ENCODE measurements at places on chromosomes 5 and 9. TPM values are rescaled to one million over a fixed set of nuclear protein-coding genes. Genes with fewer than 3 reads are reported as not detected.

The SPINK13 gene
- 0.79 TPM for polyA plus RNA-seq

The TAF11L10 gene
- polyA plus RNA-seq, result not detected

The GKAP1 gene
- 24.7 TPM for polyA plus RNA-seq

The ZNF608 gene
- polyA plus RNA-seq, result 80.4 TPM

The FLT4 gene
- 30.9 TPM for polyA plus RNA-seq

The SLC36A3 gene
- polyA plus RNA-seq, result not detected

The EGFL7 gene
- polyA plus RNA-seq, result 85.7 TPM

The FREM1 gene
- 231 TPM for polyA plus RNA-seq

The LRRC26 gene
- polyA plus RNA-seq, result 0.29 TPM

The KIF20A gene
- 46.0 TPM for polyA plus RNA-seq

The RABGAP1 gene
- polyA plus RNA-seq, result 52.0 TPM

The KIF4B gene
- polyA plus RNA-seq, result 0.17 TPM

The HAPLN1 gene
- polyA plus RNA-seq, result 9.7 TPM

The FOXD4L4 gene
- polyA plus RNA-seq, result not detected

The CDO1 gene
- 26.7 TPM for polyA plus RNA-seq

The ITK gene
- 0.33 TPM for polyA plus RNA-seq

The C5orf58 gene
- 0.49 TPM for polyA plus RNA-seq

The HMGCS1 gene
- 114 TPM for polyA plus RNA-seq

The ROR2 gene
- polyA plus RNA-seq, result 16.5 TPM

The C9 gene
- 0.24 TPM for polyA plus RNA-seq

The IFNA13 gene
- not detected for polyA plus RNA-seq
